ENCODE measurements at places on chromosomes 5 and 9.

GRCh38 chr9:14236591-14236990 lies 77.3 kb downstream of the NFIB start:
- DNase-seq: no peak

GRCh38 chr5:112532654-112533360 lies 113.7 kb upstream of the EPB41L4A start:
- DNase-seq: no peak

DNA sequence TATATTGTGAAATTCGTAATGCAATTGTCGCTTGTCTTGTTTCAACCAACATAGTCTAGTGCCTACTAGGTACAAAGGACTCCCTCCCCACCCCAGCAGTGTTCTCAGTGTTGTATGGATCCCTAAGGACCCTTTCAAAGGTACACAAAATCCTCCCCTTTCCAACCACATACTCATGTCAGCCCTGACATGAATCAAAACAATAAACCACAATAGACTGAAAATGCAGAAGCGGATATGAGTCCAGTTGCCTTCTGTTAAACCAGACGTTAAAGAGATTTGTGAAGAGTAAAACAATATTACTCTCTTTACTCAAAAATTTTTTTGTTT lies 82.4 kb upstream of the IFNK start:
- DNase-seq: no peak

DNA sequence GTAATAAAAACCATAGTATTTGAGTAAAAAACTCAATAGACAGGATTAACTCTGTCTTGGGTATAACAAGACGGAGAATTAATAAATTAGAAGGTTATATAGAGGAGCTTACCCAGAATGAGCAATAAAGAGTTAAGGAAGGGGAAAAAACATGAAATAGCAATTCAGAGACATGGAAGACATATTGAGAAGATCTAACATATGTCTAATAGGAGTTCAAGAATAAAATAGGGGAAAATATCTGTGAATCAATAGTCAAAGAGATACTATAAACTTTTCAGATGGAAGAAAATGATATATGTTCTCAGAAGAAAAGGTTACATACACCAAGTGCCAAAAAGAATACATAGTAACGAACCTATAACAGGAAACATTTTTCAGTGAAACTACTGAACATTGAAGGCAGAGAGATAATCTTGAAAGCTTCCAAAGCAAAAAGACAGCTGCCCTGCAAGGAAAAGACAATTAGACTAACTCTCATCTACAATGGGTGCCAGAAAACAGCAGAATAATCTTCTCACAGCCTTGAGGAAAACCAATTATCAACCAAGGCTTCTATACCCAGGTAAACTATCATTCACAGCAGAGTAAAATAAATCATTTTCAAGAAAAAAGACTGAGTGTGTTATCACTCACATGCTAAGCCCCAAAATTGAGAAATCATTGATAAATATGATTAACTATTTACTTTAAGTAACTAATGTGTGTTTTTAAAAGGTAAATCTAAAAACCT lies 106.0 kb downstream of the ENC1 start:
- DNase-seq: no peak

- no peak for DNase-seq
Measured at GRCh38 chr5:153594785-153595184, 104.3 kb downstream of the GRIA1 start.

- no peak for DNase-seq
Measured at GRCh38 chr5:93580927-93581445, at the start of gene NR2F1-AS1. TSS of gene NR2F1-AS1 (minus strand) at chr5:93581219.

- no peak for DNase-seq
Measured at GRCh38 chr9:113645227-113645977, 181.9 kb downstream of the RGS3 start.

GRCh38 chr5:1732945-1733344 lies 66.7 kb downstream of the MRPL36 start:
- DNase-seq: no peak

DNA sequence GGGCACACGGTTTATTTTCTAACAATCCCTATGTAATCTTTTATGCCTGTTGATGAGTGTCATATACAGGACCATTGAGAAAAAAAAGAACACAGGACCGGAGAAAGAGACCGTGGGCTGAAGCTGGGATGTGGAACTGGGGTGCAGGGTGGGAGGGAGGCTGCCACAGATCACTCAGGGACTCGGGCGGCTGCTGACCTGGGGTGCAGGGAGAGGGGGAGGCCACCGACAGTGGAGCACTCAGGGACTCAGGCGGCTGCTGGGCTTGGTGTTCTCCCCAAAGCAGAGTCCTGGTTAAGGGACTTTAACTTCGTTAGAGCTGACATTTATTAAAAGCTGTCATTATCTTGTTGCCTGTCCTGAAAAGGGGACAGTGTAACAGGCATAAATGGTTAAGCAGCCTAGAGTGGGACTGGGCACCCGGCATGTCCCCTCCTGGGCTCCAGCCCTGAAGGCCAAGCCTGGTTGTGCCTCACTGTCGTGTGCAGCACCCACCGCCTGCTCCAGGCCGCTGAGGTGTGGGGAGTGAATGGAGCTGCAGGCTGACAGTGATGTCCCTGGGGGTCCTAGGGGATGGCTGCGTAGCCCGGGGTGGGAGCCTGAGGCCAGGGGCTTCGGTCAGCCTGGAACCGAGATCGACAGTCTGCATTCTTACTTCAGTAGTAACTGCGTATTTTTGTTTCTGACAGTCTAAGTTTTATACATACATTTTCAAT lies 14.0 kb downstream of the NDUFS6 start:
- DNase-seq: no peak

DNA sequence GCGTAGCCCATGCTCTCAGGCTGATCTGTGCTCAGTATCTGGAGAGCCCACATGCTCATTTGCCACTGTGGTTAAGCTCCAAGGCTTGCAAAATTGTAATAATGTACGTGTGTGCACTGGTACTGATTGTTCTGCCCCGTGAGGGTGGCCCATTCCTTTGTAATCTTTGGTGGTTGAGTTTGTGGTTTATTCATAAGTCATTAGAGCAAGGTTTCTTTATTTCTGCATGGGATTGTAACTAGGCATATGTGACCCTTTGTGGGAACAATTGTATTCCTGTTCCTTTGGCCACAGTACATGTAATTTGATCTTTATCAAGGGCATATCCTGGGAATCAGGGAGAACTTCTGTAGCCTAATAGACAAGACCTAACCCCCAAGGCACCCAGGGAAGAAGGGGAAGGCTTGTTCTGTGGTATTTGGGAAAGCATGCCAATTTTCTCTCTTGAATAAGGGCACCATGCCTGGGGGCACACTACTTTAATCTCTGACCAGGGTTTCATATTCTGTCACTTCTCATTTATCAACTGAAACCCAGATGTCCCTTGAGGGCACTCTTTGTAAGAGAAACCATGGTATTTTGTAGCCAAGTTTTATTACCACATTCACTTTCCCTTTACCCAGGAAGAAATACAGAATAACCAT lies 74.6 kb downstream of the NPR3 start:
- DNase-seq: no peak

DNA sequence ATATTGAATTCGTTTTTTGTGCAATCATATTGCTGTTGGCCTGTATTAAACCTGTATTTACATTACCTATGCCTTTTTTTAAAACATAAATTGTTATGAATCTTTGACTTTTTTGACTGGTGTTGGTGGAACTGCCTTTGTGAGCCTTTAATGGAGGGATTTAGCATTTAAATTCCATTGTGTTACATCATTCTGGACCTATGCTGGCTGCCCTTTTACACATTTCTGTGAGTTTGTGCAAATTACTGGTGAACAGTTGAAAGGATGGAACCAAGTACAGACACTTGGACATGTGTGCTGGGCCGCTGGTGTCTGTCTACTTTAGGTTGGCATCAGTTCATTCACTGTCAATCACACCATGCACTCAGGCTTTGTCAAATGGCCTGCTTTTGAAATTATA lies 3.4 kb downstream of the SNX18 start:
- DNase-seq: no peak

DNA sequence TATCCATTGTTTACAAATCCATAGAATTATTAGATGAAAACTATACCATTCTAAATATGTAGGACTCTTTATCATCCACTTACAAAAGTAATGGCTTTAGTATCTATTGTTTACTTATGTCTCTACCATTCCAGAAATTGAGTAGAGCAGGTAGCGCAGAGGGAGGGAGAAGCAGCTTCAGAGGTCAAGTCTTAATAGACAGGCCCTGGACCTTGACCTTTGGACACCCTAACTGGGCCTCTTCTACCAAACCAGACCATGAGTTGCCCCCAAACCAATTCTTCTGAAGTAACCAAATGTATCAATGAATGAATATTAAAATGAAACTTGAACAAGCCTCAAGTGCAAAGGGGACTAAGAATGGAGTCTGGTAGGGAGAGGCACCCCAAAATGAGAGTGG lies 124.9 kb upstream of the ANKRD55 start:
- DNase-seq: no peak
